ENCODE measurements at places on chromosomes 16 and 17. TPM values are rescaled to one million over a fixed set of nuclear protein-coding genes. Genes with fewer than 3 reads are reported as not detected.

The SCARF1 gene
- 131 TPM for total RNA-seq

The TMEM238L gene
- total RNA-seq = not detected

GRCh38 chr17:80053102-80053501 is 16.7 kb downstream of the CCDC40 start:
- no peak for DNase-seq

GRCh38 chr16:68003031-68003430 is 3.7 kb upstream of the DPEP2 start:
- no peak for DNase-seq

DNA sequence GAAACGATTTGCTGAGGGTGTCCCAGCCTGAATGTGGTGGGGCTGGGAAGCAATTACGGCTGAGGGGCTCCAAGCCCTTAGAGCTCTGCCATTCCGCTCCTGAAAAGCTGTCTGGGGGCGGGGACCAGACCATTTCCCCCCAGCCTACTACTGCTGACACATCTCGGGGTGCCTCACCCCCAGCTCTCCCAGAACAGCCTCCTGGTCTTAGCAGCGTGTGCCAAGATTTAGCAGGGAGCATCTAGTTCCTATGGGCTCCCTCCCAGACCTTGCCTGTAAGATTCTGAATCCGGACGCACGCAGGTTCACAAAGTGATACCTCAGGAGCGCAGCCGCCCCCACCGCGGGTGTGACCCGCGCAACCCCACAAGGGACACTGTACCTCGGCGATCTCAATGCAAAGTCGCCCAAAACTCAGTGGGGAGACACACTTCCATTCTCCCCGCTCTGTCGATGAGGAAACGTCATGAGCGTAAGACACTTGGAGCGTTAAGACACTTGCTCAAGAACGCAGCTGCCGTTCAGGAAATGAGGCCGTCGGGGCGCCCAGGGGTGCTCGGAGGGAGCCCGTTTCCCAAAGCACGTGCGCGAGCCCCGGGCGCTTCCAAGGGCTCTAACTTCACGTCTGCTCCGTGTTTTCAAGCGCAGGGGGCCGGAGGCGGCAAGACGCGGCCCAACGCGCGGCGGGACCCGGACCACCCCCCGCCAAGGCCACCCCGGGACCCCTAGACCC is 629 bp downstream of the GEMIN4 start:
- no peak for DNase-seq
